ENCODE measurements at places on chromosomes 16 and 17. TPM values are rescaled to one million over a fixed set of nuclear protein-coding genes. Genes with fewer than 3 reads are reported as not detected.

GRCh38 chr17:55062921-55063320 is 94.4 kb downstream of the STXBP4 start:
- DNase-seq: no peak

DNA sequence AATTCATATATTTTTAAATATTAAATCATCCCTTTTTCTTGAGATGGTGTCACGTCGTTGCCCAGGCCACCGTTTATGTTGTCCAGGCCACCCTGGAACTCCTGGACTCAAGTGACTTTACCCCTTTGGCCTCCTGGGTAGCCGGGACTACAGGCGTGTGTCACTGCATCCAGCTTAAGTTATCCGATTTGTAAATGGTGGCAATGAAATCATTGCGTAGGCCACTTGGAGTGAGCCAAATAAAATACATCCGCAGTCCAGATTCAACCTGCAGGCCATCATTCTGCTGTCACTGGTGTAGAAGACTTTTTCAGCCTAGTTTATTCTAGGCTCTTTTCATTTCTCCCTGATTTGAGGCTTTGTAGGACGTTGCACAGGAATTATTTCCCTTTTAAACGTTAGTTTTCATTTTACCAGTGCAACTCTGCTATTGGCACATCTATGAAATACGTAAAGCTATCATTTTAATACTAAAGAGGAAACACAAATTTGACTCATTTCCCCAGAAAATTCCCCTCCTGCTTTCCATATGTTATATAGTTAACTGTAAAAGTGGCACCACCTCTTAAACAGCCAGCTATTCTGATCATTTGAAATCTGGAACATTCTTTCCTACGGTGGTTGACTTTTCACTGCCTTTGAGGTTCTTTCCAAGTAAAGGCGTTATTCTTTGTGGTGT is 449.8 kb downstream of the MAF start:
- no peak for DNase-seq

- no peak for DNase-seq
These were observed 29.5 kb downstream of the SRL start for GRCh38 chr16:4212211-4212933.

The TMEM114 gene
- not detected for total RNA-seq

DNA sequence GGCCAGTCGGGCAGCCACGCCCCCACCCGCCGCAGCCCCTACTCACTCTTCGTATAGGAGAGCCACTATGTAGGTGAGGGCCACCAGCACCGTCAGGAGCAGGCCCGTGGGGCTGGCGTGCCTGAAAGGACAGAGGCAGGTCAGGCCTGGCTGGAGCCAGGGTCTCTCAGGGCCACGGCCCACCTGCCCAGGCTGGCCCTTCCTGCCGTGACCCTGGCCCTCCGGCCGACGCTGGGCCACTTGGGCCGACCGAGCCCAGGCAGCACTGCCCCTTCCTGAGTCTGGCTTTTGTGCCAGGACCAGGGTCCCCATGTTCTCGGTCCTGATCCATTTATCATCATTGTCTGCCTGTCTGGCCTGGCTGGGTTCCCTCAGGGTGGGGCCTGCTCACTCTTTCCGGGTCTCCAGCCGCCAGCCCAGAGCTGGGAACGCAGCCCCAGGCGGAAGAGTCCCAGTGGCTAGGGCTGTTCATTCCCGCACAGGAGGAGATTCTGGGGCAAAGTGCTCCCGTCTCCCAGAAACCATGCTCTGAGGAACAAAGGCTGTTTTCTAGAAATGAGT is 10.1 kb upstream of the RASD1 start:
- peak; percentile 42 for DNase-seq

The MAP3K14 gene
- total RNA-seq: 6.1 TPM

DNA sequence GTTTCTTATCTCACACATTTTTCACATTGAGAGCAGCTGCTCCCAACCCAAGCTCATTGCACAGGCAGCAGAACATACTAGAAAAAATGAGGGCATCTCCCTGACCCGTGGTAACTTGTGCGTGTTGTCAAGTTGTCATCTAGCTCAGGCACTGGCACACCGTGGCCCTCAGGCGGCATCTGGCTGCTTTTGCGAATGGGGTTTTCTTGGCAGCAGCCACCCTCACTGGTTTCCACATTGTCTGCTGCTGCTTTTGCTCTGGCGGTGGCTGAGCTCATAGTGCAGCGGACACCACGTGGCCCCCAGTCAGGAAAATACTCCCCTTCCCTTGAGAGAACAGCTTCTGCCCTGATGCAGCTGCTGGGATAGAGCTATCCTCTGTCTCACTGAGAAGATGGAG is 9.4 kb upstream of the TEDC2 start:
- no peak for DNase-seq

GRCh38 chr16:66399031-66399430 is 28.1 kb upstream of the BEAN1 start:
- no peak for DNase-seq

DNA sequence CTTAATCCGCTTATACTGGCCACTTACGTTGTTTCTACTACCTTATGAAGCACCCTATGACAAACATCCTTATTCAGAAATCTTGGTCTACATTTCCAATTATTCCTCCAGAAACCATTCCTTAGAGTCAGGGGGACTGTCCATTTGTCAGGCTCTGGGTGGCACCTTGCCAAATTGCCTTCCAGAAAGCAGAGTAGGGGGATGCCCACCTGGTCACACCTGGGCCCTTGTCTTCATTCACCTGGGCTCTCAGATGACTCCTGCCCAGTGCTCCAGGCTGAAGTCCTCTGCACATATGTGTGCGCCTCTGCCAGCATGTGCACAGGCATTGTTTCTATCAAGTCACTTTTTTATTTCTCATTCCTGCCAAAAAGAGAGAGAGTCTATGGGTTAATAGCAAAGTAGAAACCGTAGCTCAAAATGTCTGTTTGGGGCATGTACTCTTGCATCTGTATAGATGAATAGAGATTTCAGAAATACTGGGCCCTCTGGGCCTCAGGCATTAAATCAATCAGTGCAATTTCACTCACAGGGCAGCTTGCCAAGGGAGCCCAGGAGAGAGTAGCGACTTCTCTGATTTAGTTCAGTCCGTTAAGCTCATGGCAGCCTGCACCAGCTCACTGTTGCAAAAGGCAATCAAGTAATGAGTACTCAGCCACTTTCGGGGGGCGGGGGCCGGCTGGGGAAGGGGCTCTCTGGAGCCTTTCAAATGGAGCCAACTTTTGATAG is 104.7 kb downstream of the SOCS1 start:
- no peak for DNase-seq

The COPRS gene
- 14.9 TPM for total RNA-seq

GRCh38 chr16:2709588-2709984 is 10.4 kb downstream of the PRSS27 start:
- no peak for DNase-seq

The PRMT7 gene
- 13.5 TPM for total RNA-seq

GRCh38 chr16:81730090-81731051 is 48.7 kb upstream of the PLCG2 start:
- DNase-seq: peak; percentile 84

DNA sequence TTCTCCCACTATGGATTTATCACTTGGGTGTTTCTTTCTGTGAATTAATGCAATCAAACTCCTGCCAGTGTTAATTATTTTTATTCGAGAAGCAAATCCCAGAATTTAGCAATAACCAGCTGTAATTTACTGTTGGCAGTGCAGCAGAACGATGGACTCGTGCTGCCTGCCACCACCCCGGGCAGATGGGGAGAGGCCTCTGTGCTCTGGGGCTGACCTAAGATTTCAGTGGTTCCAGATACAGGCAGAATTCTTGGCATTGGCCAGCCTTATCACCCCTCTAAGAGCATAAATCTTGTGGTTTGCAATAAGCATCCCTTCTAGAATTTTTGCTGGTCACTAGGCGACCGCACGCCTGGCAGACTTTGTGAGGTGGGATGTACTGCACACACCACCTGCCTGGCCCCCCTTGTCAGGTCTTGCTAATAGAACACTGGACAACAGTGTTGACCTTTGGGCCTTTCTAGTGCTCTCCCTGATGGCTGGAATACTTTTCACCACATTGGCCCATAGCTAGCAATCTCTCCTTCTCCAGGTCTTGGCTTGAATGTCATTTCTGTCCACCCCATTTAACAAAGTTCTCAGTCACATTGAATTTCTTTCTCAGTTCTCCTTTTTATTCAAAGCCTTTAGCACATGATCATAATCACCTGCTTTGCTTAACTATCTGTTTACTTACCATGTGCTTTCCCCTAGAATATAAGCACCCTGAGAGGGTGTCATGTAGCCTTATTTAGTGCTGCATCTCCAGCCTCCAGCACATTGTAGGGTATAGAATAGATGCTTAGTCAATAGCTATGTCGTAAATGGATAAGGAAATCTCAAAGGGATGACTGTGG is 122.1 kb upstream of the DYNLRB2 start:
- DNase-seq: no peak

GRCh38 chr17:57604771-57605674 is 140.1 kb downstream of the CCDC182 start:
- DNase-seq: no peak

DNA sequence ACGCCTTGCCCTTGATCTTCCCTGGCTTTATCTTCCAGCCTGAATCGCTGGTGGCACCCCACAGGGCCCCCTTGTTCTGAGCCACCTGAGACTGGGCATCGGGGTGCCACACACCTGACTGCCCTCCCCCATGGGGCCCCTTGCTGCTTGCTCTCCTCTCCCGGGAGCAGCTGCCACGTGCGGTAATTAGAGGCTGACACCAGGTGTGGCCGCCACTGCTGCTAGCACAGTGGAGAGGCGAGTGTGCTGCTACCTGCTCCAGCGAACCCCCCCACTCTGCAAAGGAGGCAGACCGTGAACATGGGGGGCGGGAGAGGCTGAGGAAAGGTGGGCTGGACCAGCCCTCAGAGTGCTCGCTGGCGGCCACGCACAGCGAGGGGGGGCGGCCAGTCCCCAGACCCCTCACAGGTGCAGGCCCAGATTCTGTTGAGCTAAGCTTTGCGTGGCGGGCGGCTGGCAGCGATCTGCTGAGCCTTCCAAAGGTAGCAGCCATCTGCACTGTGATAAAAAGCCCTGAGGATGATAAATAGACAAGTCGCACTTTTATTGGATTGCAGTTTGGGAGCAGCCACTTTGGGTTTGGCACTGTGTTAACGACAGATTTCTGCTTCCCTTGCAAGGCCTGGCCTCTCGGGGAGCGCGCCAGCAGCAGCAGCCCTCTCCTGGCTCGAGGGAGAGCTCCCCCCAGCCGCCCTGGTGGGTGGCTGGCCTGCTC is 167.9 kb upstream of the GSE1 start:
- no peak for DNase-seq

GRCh38 chr16:84209989-84210388 is 19.0 kb downstream of the ADAD2 start:
- no peak for DNase-seq

The DNAI2 gene
- not detected for total RNA-seq

- DNase-seq: no peak
These were observed 36.2 kb downstream of the CDRT4 start for GRCh38 chr17:15431196-15431595.

DNA sequence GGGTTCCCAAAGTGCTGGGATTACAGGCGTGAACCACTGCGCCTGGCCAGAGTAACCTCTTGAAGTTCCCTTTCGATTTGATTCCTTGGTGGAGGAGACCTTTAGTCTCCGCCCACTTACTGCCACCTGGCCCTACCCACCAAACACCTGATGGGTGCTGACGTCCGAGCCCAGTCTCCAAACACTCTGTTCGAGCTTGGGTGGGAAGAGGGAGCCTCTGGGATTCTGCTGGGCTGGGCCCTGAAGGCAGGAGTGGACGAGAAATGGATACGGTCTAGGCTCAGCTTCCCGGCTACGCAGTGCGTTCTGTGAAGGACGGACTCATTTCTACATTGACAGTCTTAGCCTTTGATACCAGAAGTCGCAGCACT is 870 bp upstream of the ITGA3 start:
- DNase-seq: peak; percentile 87

The FZD2 gene
- 1.6 TPM for total RNA-seq

- DNase-seq: no peak
These were observed 33.2 kb downstream of the METTL16 start for GRCh38 chr17:2478458-2478857.

The TBC1D28 gene
- total RNA-seq: not detected

The MT1H gene
- 29.4 TPM for total RNA-seq

The CCT6B gene
- total RNA-seq: 1.4 TPM

GRCh38 chr16:70437582-70438557 is 1.0 kb downstream of the ST3GAL2 start:
- no peak for DNase-seq

The SCNN1B gene
- total RNA-seq: 0.64 TPM

GRCh38 chr17:32792207-32792606 is 84.7 kb downstream of the MYO1D start:
- no peak for DNase-seq

The C16orf96 gene
- total RNA-seq: 0.28 TPM

The SOST gene
- not detected for total RNA-seq

DNA sequence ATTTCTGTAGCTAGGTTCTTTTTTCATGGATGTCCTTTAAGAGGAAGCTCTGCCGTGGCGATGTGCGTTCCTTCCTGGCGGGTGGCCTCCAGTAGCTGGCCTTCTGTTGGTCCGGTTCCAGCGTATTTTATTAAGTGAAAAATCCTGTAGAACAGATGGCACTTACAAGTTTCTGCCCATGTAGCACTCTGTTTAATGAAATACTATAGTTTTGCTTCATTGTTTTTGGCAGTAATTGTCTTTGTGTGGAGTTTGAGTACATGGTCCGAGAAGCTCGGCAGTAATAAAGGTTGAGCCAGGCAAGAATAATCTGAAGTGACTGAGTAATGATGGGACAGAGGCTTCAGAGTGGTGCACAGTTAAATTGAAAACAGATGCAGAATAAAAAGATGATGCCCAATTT is 20.4 kb downstream of the USP10 start:
- no peak for DNase-seq

DNA sequence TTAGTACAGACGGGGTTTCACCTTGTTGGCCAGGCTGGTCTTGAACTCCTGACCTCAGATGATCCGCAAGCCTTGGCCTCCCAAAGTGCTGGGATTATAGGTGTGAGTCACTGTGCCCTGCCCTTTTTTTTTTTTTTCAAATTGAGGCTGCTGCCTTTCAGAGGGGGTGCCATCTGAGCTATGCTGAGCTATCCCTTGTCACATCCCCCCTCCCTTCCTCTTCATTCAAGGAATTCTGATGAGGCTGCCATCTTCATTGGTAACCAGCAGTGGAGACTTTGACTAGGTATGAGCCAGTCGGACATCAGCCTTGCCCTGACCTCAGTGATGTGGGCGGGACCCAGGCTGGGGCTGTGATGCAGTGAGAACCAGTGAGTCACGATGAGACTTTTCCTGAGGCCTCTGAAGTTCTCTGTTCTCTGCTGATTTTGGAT is 24.4 kb upstream of the GPT2 start:
- DNase-seq: no peak

The BIRC5 gene
- 0.12 TPM for total RNA-seq

The UNKL gene
- total RNA-seq: 10.8 TPM

The TEX2 gene
- total RNA-seq: 28.1 TPM

GRCh38 chr16:77383606-77384187 is 51.1 kb downstream of the ADAMTS18 start:
- no peak for DNase-seq

Measured in pancreas (tissue), 10 donors.